Right kidney (tissue), 9 donors: ENCODE measurements at places on chromosomes 11 and 22.

- DNase-seq = no peak
Measured at GRCh38 chr11:83713708-83714107, 427.5 kb upstream of the CCDC90B start.

GRCh38 chr22:35212009-35212408 lies 45.3 kb upstream of the HMGXB4 start:
- DNase-seq = no peak

DNA sequence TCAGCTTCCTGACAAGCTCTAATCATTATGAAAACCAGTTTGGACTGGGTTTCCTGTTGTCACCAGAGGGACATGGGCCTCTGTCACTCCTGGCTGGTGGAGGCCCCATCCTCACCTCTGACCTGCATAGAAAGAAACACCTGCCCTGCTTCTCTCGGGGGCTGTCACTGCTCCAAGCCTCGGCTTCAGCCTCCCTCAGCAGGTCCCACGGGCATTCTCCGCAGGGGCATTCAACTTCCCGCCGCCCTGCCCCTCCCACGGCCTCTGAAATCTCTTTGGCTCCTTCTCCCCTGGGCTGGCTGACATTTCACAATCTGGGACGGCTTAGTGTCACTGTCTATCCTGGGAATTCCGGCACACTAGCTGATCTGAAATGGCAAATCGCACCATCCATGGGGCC lies 257.9 kb downstream of the CTTN start:
- no peak for DNase-seq

- peak; percentile 30 for DNase-seq
Measured at GRCh38 chr22:35971456-35972119, 57.0 kb downstream of the RBFOX2 start.

- DNase-seq = no peak
Measured at GRCh38 chr11:46736615-46737014, 17.6 kb downstream of the F2 start.

DNA sequence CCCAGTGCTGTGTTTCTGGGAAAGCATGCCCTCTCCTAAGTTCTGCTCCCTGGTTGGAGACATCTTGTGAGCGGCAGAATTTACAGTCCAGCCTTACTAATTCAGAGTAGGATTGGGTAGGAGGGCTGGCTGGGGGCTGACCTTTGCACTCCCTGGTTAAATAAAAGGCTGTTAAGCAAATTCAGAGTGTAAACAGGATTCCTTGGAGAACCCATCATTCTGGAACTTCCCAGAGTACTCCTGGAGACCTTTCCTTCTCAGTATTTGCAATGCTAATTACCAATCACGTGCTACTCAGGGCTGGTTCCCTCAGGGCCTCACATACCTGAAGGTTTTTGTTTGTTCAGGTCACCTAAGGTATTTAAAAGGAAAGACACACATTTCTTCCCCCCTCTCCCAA lies 340.2 kb downstream of the TBC1D22A start:
- peak; percentile 26 for DNase-seq

DNA sequence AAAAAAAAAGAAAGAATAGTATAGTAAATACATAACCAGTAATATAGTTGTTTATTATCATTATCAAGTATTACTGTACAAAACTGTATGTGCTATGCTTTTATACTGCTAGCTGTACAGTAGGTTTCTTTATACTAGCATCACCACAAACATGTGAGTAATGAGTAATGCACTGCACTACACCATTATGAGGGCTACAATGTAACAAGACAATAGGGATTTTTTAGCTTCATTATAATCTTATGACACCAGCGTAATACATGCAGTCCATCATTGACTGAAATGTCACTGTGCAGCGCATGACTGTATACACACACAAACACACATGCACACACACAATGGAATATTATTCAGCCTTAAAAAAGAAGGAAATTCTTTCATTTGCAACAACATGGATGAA lies 111.5 kb upstream of the ZBED5 start:
- no peak for DNase-seq

DNA sequence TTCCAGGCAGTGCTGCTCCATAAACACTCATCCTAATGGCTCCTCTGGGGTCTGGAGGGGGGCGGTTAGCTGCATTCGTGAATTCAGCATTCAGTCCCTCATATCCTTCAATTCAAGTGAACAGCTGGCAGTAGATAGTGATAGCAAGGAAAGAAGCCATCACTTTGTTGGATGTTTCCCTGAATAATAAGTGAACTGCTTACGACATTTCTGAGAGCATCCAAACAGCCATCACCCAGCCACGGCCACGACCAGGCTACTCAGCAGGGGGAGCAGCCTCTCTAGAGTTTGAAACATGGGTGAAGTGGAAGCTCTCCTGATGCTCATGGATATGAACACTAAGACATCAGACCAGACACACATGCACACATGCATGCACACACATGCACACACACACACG lies 163.6 kb downstream of the NTM start:
- no peak for DNase-seq

DNA sequence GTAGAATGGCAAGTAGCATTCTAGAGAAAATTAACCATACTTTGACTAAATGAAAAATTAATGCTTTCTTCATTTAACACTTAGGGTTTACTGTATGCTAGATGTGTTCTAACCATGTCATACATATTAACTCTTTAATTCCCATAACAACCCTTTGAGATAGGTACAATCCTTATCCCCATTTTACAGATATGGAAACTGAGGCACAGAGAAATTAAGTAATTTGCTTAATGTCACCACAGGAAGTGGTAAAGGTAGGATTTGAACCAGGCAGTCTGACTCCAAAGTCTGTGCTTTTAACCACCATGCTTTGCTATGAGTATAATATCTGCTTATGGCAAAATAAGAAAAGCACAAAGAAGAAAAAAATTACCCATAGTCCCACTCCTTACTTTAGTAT lies 59.5 kb downstream of the LIF start:
- DNase-seq = no peak

- DNase-seq = no peak
Measured at GRCh38 chr11:75663808-75664207, 5.0 kb downstream of the MAP6 start.

GRCh38 chr11:108916290-108916689 lies 251.4 kb downstream of the DDX10 start:
- no peak for DNase-seq

- DNase-seq = no peak
Measured at GRCh38 chr11:46306296-46306853, 28.9 kb downstream of the CREB3L1 start.

DNA sequence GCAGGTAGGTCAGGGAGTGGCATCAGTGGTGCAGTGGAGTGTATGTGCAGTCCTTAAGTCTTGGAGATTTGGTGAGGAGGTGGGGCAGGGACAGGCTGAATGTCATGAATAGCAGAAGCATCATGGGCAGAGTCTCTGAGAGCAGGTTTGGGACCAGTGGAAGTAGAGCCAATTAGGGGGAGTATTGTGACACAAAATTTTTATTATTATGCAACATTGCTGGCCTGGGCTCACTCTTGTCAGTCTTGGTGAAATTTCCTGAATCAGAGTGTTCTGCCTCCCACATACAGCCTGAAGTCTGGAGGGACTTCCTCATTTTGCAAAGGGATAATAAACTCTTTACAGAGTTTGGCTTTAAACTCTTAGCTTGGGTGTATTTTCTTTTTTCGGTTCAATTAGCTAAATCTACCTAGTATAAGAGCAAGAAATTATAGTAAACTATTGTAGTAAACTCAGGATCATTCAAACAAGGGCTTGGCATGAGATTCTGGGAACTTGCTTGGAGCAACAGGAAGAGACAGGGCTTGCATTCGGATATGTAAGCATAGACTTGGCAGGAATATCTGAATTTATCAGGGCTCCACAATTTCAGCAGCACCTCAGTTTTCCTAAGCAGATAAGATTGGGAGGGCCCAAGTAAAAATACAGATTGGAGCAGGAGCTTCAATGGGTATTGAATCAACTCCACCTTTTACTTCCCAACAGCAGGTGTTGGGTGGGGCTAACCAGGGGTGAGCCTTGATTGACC lies 67.7 kb downstream of the FDX1 start:
- DNase-seq = no peak

DNA sequence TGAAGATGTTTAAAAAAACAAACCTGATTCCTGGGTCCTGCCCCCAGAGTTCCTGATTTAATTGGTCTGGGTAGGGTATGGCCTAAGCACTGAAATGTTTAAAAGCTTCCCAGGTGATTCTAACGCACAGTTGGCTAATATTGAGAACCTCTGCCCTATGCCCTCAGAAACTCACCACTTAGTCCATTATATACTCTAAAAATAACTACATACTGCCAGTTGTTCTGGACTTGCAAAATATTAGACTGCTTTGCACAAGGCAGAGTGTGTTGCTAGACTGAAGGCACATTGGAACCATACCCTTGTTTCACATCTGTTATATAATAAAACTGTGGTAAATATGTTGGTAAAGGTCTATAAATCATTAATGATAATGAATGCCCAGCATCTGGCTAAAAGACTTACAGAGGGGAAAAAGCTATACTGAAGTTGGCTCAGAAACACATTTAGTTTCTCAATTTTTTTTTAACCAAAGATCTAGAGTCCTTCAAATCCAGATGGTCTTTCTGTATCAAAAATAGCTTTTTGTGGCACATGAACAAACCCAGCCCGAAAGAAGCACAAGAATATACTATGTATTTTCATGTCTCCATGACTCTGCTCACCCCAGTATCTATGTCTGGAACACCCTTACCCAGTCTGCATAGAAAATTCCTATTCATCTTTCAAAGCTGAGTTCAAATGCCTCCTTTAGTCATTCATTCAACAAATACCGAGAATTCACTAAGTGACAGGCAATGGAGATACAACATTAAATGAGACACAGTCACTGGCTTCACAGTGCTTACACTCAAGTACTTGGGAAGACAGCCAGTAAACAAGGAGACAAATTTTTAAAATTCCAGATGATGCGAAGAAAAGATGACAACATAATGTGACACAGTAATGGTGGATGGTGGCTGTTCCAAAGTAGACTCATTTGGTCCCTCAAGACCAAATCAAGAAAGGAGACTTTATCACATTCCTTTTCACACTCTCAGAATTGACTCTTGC lies 44.1 kb downstream of the RBFOX2 start:
- DNase-seq = no peak

DNA sequence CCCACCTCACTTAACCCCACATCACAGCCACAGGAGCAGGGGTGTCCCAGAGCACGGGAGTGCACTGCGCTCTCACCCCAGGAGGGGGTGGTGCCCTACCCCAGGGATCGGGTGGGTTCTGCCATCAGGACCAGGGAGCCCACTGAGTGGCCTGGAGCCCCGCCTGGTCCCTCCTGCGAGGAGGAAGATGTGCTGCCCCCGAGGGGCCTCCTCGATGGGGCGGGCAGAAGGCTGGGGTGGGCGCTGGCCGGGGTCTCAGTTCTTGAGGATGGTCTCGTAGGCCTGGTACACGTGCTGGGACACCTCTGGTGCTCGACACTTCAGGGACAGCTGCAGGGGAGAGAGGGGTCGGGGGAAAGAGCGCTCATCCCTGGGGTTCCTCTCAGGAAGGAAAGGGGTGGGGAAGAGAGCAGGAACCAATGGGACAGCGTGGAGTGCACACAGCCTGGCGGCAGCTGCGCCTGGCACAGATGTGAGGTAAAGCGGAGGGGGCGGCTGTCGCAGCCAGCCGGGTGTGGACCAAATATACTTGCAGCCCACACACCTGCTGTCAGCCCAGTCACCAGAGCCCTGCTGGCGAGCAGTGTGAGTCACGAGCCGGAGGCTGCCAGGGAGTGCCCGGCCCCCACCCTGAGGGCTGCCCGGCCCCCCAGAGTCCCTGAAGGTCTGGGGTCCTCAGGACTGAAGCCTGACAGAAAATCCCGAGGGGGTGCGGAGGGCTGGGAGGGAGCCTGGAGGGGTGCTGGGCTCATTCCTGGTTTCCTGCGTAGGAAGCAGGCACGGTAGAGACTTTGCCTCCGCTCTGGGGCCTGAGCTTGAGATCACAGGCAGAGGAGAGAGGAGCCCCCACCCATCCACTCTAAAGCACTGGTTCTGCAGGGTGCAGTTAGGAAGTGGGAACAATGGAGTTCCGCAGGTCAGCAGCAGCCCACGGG lies 13.3 kb upstream of the RASL10A start:
- no peak for DNase-seq

DNA sequence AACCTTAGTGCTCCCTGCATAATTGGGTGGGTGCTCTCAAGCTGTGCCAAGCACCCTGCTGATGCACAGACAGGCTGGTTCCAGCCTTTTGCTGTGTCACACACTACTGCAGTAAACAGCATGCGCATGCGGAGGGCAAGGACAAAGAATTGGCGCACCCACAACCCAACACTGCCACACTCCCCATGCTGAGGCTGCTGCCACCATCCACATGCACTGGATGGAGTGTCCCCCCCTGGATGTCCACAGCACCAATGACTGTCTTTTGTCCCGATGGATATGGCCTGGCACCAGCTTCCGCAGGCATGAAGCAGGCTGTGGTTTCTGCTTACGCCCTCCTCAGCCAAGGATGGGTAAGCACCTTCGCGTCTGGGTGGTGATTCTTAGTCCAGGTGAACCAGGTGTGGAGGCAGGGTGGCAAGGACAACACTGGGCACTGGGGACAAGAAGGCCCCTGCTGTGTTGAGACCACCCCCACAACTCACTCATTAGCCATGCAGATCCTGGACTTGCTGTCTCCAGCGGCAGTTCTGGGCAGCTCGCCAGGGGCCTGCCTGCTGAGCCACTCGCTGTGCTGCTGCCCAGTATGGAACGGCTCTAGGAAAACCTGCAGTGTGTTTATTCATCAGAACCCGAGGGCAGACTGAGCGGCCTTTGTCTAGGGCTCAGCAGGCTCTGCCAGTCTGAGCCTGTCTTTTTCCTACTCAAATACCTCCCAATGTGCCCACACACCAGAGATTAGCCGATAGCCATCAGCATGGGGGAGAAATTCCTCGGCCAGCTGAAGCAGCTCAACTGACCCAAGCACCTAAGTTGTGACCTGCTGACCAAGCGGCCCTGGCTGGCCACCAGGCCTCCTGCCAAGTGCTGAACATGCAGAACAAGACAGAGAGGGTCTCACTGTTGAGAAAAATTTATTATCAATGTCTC lies 8.2 kb upstream of the NAP1L4 start:
- peak; percentile 31 for DNase-seq

- peak; percentile 62 for DNase-seq
Measured at GRCh38 chr11:45097721-45098493, 48.5 kb upstream of the PRDM11 start.

- no peak for DNase-seq
Measured at GRCh38 chr11:113023228-113023627, 62.0 kb downstream of the NCAM1 start.

GRCh38 chr11:114395736-114396135 lies 4.6 kb downstream of the C11orf71 start:
- DNase-seq = no peak

GRCh38 chr22:38950527-38951295 lies 6.7 kb upstream of the APOBEC3A start:
- DNase-seq = no peak
